ENCODE measurements at places on chromosomes 3 and 15. TPM values are rescaled to one million over a fixed set of nuclear protein-coding genes. Genes with fewer than 3 reads are reported as not detected.

The TXNRD3 gene
- 17.0 TPM for total RNA-seq

DNA sequence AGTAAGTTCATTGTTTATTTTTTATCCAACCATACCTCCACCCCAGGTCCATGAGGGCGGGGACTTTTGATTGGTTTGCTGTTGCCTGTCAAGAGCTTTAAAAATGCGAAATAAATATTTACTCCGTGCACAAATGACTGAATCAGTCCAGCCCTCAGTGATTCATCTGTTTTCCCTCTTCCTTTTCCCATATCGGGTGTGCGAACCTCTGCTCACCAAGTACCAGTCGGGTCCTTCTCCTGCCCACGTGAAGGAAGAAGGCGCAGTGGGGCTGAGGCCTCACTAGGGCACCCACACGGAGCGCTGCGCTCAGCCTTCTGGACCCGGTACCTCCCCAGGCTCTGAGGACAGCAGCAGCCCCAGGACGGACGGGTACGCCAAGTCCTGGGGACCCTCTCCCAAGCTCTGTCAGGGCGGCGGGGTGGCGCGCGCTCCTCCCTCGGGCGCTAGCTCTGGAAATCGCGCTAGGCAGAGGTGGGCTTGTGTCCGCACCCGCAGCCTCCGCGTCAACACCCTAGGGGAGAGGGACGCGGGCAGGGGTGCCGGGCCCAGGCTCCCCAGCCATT, 70.5 kb upstream of the EPHB3 start:
- H3K4me3 ChIP-seq: peak overlapping the region; percentile 38
- H3K4me1 ChIP-seq: peaks cover 7% of the 10 kb centered on the region
- DNase-seq: peak; percentile 72
- peaks cover 93% of the 10 kb centered on the region for H3K27me3 ChIP-seq
- H3K27ac ChIP-seq: no peak overlapping the region

DNA sequence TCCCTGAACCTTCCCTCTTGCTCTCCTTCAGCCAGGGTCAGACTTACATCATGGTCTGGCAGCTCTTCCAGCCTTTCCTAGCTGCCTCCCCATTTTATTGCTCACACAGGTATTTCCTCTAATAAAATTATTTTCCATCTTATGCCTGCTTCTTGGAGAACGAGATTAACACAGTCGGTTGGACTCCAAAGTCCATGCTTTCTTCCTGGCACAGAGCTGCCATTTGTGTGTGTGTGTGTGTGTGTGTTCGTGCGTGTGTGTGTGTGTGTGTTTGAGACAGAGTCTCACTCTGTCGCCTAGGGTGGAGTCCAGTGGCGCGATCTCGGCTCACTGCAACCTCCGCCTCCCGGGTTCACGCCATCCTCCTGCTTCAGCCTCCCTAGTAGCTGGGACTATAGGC, 15.5 kb downstream of the FSD2 start:
- H3K4me3 ChIP-seq: no peak overlapping the region
- no peaks in the 10 kb centered on the region for H3K4me1 ChIP-seq
- peaks cover 10% of the 10 kb centered on the region for H3K27me3 ChIP-seq
- H3K27ac ChIP-seq: no peak overlapping the region
- no peaks in the 10 kb centered on the region for H3K36me3 ChIP-seq

DNA sequence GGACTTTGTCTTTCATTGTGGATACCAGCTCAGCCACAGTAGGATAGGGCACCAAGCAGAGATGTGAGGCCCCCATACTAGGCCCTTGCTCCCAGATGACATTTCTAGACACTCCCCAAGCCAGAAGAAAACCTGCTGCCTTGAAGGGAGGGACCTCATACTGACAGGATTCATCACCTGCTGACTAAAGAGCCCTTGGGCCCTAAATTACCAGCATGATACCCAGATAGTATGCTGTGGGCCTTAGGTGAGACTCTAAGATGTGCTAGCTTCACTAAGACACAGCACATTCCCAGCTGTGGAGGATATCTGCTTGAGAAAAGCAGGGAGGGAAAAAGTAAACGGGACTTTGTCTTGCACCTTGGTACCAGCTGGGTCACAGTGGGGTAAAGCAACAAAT, 324.0 kb downstream of the TBL1XR1 start:
- H3K4me1 ChIP-seq: peaks cover 13% of the 10 kb centered on the region
- no peak for DNase-seq
- H3K4me3 ChIP-seq: no peak overlapping the region
- no peaks in the 10 kb centered on the region for H3K27me3 ChIP-seq

GRCh38 chr3:11789412-11789811, 57.3 kb downstream of the TAMM41 start:
- no peaks in the 10 kb centered on the region for H3K36me3 ChIP-seq
- no peak overlapping the region for H3K4me3 ChIP-seq
- H3K27ac ChIP-seq: no peak overlapping the region
- H3K4me1 ChIP-seq: no peaks in the 10 kb centered on the region

- no peak for DNase-seq
- H3K36me3 ChIP-seq: no peaks in the 10 kb centered on the region
- peaks cover 3% of the 10 kb centered on the region for H3K4me1 ChIP-seq
- H3K27ac ChIP-seq: no peak overlapping the region
- no peak overlapping the region for H3K4me3 ChIP-seq
Measured at GRCh38 chr3:38628835-38629234, 20.7 kb downstream of the SCN5A start.

The MYL3 gene
- total RNA-seq: not detected

GRCh38 chr3:175310046-175310445, 450.9 kb downstream of the NAALADL2 start:
- H3K36me3 ChIP-seq: no peaks in the 10 kb centered on the region
- H3K4me1 ChIP-seq: peaks cover 26% of the 10 kb centered on the region
- no peak overlapping the region for H3K4me3 ChIP-seq
- H3K27ac ChIP-seq: peak overlapping the region; percentile 27
- no peaks in the 10 kb centered on the region for H3K27me3 ChIP-seq
